NCI-H1436 (cell line): ENCODE measurements at places on chromosomes 11 and 22.

DNA sequence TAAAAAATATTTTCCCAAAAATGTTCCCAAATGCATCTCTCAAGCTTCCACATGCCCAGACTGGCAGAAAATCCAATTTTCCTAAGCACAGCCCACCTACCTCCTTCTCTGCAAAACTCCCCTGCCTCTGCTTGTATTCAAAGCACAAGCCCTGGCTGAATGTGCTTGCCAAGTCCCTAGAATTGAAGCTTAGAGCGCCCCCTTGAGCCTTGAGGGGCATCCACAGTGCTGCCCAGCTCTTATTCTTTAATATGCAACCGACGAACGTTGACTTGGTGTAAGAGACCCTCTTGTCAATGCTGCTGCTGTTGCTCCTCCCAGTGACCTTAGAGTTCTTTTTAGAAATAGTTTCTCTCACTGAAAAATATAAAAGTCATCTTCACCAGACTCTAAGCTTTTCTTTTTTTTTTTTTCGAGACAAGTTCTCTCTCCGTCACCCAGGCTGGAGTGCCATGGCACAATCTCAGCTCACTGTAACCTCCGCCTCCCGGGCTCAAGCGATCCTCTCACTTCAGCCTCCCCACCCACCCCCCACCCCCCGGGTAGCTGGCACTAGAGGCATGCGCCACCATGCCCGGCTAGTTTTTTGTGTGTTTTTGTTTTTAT is 63.5 kb upstream of the CAPRIN1 start:
- peak; percentile 68 for DNase-seq

DNA sequence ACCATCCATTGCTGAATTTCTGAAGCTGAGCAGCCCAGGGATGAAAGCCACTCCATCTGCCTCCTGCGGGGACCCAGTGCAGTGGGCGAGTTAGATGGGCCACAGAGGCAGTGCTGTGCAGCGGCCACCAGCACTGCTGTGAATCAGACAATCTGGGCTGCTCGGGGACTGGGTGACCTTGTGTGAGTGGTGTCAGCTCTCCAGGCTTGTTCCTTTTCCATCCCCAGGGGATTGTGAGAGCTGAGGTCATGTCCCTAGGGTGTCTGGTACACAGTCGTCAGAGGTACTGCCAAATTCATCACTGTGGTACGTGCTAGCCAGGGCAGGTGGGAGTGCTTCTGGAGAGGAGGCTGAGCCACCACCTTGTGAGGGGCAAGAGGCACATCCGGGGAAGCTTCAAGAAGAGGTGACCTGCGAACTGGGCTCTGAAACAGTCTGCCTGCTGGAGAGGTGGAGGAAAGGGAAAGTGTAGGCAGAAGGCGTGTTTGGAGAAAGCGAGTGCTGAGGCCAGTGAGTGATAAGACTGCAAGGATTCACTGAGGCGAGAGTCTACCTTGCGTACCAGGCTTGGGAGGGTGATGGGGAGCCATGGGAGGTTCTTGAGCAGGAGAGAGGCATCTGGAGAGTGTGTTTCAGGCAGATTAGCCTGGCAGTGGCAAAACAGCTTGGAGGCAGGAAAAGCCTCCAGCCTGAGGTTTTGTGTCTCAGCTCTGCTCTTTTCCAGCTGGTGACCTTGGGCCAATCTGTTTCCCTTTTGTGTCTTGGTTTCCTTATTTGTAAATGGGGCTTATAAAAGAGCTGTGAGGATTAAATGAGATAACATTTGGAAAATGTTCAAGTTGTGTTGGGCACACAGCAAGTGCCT is 22.7 kb downstream of the CACNA1I start:
- no peak for DNase-seq

- DNase-seq: no peak
These were observed 225.4 kb downstream of the CNTN5 start for GRCh38 chr11:99246199-99246598.

DNA sequence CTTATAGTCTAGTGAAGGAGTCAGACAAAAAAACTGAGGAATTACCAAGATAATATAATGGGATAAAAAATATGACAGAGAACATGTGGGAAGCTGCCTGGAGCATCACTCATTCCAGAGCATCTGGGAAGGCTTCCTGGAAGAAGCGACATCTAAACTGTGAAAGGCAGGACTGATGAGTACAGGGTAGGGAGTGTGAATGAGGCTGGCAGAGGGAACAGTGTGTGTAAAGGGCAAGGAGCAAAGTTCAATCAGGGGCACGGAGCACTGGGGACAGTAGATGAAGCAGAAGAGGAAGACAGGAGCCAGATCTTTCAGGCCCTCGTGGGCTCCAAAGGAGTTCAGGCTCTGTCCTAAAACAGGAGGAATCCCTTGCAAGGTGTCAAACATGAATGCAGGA is 55.8 kb upstream of the PRDM11 start:
- DNase-seq: no peak

GRCh38 chr11:12272821-12273617 is 104.4 kb upstream of the PARVA start:
- DNase-seq: no peak

GRCh38 chr11:12914400-12914912 is 94.7 kb upstream of the RASSF10 start:
- DNase-seq: peak; percentile 10

DNA sequence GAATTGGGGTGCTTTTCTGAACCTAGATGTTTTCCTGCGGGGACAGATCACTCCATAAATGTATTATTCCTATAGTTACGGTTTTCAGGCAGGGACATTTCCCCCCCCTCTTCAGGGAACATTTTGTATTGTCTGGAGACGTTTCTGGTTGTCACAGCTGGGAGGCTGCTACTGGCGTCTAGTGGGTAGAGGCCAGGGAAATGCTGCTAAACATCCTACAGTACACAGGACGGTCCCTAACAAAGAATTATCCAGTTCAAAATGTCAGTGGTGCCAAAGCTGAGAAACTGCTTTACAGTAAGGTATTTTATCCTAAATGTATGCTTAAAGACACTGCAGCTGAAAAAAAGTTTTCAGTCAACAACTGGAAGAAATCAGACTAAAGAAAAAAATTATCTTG is 19.4 kb downstream of the PIWIL4 start:
- DNase-seq: no peak

DNA sequence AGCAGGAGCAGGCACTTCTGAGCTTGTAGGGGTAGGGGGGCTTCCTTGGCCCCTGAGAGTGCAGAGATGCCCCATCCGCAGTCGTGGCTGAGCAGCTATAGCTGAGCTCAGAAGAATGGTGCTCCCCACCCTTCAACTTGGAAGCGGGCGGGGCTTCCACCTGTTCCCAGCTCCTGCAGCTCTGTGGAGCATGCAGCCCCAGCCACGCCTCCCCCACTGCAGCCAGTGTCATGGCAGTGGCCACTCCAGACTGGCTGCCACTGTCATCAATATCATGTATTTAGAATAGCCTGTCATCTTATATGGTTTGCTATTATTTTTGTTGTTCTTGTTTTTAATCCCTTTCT is 213.1 kb downstream of the LRRC4C start:
- no peak for DNase-seq

- peak; percentile 72 for DNase-seq
These were observed 5.0 kb upstream of the CCDC88B start for GRCh38 chr11:64334764-64335735.

DNA sequence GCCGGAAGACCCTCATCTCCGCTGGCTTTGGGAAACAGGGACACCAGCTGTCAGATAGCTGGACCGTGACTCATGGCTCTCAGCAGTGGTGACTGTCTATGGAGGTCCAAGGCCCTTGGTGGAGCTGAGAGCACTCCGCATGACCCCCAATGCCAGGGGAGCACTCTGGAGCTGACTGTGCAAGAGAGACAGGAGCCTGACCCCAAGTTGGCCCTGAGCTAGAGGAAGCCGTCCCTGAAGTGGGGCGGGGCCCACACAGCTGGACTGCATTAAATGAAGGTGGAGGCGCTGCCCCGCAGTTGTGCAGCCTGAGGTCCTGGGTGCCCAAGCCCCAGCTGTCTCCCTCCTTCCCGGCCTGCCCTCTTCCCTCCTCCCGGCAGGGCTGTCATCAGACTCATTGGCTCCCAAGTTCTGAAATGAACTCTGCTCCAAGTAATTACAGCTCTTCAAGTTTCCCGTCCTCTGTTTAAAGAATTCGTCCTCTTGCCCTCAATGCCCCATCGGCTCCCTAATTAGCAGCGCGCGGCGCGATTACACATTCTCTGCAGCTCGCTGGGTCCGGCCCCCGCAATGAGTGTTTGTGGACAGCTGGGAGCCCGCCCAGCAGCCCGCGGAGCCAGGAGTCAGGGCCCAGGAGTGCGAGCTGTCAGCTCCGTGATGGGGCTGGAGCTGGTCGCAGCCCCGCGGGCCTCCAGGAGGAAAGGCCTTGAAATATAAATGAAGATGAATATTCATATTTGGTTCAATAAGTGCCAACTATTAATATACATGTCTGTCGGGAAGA is 93.2 kb upstream of the LMO1 start:
- DNase-seq: no peak

GRCh38 chr11:78798663-78799062 is 224.0 kb upstream of the NARS2 start:
- peak; percentile 60 for DNase-seq

- DNase-seq: no peak
These were observed 67.8 kb downstream of the RBFOX2 start for GRCh38 chr22:35960854-35961253.

- DNase-seq: no peak
These were observed 218.6 kb downstream of the KIRREL3 start for GRCh38 chr11:126781942-126782341.

GRCh38 chr22:31262312-31263133 is 29.8 kb downstream of the PIK3IP1 start:
- no peak for DNase-seq

DNA sequence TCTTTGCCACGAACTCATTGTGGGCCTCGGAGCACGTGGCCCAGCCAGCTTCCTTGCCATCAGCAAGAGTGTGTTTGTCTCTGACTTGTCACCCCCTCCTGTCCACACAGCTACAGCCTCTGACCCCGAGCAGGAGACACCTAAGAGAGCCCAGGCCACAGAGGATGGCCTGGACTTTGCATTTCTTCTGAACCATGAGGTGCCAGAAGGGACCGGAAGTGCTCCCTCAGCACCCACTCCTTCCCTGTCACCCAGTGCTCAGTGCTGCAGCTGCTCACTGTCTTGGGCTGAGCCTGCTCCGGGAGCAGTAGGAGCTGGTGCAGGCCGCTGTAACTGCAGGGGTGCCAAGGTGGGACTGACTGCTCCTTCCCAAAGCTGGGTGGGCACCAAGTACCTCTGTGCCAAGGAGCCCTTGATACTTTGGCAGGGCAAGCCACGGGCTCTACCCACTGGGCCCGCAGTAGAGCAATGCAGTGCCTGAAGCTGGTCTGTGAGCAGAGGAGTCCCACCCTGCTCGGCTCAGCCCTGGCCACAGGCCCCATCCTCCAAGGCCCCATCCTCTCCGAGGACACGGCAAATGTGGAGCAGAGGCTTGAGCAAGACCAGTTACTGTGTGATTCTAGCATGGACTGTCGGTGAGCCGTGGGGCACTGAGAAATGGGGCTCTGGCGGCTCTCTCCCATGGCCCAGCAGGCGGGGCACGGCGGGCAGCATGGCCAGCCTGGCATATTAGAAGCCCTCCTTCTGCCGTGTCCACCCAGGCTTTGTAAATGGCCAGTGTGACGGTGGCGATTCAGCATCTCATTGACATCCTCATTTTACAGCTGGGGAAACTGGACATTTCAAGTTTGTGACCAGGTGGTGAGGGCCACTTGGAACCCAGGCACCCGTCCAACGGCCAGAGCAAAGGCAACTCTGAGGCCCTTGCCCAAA is 6.3 kb downstream of the GRK2 start:
- DNase-seq: no peak

GRCh38 chr11:115421992-115422689 is 82.1 kb downstream of the CADM1 start:
- no peak for DNase-seq

DNA sequence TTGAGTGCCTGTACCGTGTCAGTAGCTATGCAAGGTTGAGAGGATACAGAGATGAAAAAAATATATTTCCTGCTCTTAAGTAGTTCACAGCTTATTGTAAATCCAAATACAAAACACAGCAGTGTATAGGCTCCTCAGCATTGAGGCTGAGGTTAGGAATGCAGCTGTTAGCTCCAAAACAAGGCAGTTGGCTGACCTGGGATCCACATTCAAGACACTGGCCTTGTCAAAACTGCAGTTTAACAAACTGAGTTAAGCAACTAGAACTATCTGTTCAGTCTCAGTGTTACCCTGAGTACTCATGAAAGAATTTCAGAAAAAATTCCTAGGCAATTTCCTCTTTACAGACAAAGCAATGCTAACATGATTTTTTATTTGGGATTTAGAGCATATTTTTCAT is 42.8 kb downstream of the REXO2 start:
- DNase-seq: no peak

DNA sequence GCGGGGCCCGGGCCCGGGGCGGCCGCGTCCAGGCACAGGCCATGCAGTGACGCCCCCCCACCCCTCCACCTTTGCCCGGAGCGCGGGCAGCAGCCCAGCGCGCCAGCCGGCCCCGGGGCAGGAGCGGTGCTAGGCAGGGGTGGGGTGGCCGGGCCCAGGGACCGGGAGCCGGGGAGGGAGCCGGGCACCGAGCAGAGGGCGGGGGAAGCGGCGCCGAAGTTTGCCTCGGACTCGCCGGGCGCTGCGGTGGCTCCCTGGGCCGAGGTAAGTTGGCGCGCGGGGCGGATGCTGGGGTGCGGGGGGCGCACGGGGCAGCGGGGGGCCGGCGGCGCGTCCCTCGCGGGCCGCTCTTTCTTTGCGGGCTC is 332 bp downstream of the TEAD1 start:
- DNase-seq: no peak

- DNase-seq: no peak
These were observed 100.5 kb downstream of the DSCAML1 start for GRCh38 chr11:117696540-117696939.

- DNase-seq: no peak
These were observed 9.9 kb downstream of the MICAL2 start for GRCh38 chr11:12120031-12121008.

DNA sequence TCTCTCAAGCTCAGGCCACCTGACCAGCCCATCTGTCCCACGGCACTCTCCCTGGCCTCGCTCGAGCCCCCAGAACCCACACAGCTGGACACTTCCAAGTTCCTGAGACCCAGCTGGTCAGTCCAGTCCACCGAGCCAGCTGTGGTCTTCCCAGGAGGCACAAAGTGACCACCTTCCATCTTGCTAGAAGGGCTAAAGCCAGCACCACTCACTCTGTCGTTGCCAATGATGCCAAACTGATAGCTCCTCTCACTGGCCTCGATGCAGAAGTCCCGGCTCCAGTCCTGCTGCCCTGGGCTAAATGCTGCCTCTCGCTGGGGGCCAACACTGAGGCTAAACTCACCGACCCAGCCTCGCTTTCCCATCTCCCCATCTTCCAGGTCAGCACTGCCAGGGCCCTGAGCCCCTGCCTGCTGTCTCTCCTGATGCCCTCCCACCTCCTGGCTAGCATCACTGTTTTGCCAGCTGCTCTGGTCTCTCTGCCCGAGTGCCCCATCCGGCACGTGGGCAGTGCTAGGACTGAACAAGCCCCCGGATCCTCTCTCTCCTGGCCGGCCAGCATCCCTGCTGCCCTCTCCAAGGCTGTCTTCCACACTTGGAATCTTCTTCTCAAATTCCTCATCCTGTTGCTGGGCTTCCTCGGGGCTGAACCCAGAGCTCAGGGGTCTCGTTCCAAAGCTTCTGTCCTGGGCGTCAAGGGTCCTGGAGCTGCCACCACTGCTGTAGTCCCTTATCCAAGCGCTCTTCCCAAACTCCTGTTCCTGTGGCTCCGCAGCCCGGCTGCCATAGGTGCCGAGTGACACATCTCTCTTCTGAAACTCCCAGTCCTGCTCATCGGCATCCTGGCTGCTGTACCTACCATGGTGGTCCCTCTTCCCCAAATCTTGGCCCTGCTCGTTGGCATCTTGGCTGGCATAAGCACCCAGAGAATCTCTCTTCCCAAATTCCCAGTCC is 15.4 kb downstream of the TNKS1BP1 start:
- no peak for DNase-seq

- no peak for DNase-seq
These were observed 35.0 kb downstream of the ZC3H12C start for GRCh38 chr11:110128161-110128560.
